ENCODE measurements at places on chromosomes 7 and 10. TPM values are rescaled to one million over a fixed set of nuclear protein-coding genes. Genes with fewer than 3 reads are reported as not detected.

The GPR22 gene
- 102 TPM for total RNA-seq

The CALML3 gene
- total RNA-seq, result under 0.01 TPM

The PRKCQ gene
- total RNA-seq, result 2.0 TPM

The IKZF1 gene
- 1.2 TPM for total RNA-seq

The ITGB8 gene
- total RNA-seq, result 66.9 TPM

The C10orf62 gene
- not detected for total RNA-seq

The ACSL5 gene
- 2.4 TPM for total RNA-seq

The ATOH7 gene
- 0.41 TPM for total RNA-seq

The CYP3A5 gene
- total RNA-seq, result 1.6 TPM

The VAX1 gene
- 1.2 TPM for total RNA-seq

The CLRN3 gene
- not detected for total RNA-seq

The ANLN gene
- total RNA-seq, result 9.4 TPM

The TRPV5 gene
- not detected for total RNA-seq

The PLAC9 gene
- 0.82 TPM for total RNA-seq

Measured in frontal cortex (tissue), 4 donors.